ENCODE measurements at places on chromosomes 13 and 19.

DNA sequence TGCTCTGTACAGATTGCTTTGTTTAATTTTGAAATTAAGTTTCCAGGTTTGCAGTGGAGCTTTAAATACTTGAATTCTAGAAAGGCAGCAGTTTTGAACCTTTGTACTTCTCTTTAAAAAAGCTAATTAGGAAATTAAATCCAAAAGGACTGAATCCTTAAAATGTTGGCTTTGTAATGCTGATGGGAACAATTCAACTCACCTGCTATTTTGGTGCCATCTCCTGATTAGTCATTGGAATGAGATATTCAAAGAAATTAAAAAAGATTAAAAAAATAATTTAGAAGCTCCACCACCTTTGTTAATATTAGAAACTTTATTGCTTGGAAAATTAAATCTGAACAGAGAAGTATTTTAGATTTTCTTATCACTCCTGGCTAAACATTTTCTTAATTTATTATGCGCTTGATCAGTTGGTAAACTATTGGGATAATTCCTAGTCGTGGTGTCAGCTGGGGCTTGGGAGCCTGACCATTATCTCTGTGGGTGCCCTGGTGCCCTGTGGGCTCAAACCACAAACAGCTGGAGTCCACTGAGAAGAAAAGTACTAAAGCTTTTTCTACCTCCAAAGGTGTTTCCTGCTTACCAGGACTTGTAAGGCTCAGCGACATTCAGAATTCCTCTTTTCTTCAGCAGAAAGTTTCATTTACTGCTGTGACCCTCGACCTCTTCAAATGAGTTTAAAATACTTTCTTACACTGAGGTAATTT, 540.4 kb downstream of the DIAPH3 start:
- DNase-seq = no peak

DNA sequence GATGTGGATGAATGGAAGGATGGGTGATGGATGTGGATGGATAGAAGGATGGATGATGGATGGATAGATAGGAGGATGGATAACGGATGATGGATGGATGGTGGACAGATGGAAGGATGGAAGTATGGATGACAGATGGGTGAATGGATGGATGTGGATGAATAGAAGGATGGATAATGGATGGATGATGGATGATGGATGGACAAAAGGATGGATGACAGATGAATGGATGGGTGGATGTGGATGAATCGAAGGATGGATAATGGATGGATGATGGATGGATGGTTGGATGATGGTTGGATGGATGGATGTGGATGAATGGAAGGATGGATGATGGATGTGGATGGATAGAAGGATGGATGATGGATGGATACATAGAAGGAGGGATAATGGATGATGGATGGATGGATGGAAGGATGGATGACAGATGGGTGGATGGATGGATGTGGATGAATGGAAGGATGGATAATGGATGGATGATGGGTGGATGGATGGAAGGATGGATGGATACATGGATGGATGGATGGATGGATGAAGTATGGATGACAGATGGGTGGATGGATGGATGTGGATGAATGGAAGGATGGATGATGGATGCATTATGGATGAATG, 39.3 kb downstream of the TMEM255B start:
- DNase-seq = no peak

- DNase-seq = no peak
Measured at GRCh38 chr19:12093777-12094176, 29.2 kb downstream of the ZNF844 start.

GRCh38 chr13:99566125-99567083, 65.1 kb downstream of the TM9SF2 start:
- no peak for DNase-seq

GRCh38 chr19:40249201-40249600, 22.7 kb upstream of the CCNP start:
- DNase-seq = no peak

DNA sequence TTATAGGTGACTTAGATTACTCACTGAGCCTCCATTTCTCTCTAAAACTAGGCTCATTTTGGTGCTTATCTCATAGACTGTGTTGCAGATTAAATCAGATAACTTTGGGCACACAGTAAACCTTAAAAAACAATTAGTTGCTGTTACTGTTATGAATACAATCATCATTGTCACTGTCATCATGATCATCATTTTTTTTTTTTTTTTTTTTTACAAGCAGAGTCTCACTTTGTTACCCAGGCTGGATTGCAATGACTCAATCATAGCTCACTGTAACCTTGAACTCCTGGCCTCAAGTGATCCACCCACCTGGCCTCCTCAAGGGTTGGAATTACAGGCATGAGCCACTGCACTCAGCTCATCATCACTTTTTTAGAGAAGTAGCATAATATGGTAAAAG, 60.0 kb downstream of the VWA8 start:
- no peak for DNase-seq

DNA sequence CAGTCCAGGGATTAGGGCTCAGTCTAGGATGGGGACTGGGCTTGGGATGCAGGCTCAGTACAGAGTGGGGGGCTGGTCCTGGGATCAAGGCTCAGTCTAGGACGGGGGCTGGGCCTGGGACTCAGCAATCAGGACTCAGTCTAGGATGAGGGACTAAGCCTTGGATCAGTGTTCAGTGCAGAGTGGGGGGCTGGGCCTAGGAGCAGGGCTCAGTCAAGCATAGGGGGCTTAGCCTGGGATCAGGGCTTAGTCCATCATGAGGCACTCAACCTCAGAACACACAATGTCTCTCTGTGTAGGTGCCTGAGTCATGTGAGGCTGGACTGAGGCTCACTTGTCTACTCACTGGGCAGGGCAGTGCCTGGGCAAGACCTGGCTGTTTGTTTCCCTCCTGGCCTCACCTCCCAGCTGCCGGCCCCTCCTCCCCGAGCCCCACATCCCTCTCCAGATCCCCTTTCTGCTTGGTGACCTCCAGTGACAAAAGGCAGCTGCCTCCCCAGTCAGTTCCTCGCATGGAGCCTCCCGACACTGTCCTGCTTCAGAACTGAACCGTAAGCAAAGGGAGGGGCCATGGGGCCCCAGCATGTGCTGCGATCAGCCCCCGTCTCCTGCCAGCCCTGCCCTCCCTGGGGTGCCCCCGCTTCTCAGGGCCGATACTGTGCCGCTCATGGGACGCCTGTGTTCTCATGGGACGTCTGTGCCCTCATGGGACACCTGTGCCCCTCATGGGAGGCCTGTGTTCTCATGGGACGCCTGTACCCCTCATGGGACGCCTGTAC, 6.5 kb upstream of the S1PR4 start:
- no peak for DNase-seq

Data from CD4-positive, alpha-beta T cell treated with Interleukin-15 for 4 hours (primary cell).